ENCODE measurements at places on chromosomes 13 and 19. TPM values are rescaled to one million over a fixed set of nuclear protein-coding genes. Genes with fewer than 3 reads are reported as not detected.

The FFAR1 gene
- total RNA-seq, result not detected

The KLK3 gene
- total RNA-seq, result not detected

The NKG7 gene
- 4.1 TPM for total RNA-seq

The SERPINE3 gene
- not detected for total RNA-seq

The MRPS31 gene
- total RNA-seq, result 16.0 TPM

The PRSS57 gene
- total RNA-seq, result 0.27 TPM

The ACP5 gene
- 23.9 TPM for total RNA-seq

The DACT3 gene
- total RNA-seq, result 1.3 TPM
